ENCODE measurements at places on chromosomes 3 and 15.

DNA sequence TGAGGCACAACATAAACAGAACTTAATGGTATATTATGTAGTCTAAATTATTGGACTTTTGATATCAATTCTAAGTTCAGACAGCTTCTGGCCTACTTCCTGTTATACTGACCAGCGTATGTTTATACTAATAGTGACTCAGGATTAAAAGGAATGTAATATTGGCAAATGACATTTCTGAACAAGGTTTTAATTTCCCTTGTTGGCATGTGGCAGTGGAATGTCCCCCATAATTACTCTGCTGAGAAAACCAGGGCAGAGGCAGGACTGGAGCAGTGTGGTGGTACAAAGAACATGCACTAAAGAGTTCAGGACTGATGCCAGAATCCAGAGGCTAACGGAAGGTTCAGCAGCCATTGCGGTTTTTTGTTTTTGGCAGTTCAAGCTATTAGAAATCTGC, 184.0 kb downstream of the KCNAB1 start:
- DNase-seq, result peak; percentile 65

DNA sequence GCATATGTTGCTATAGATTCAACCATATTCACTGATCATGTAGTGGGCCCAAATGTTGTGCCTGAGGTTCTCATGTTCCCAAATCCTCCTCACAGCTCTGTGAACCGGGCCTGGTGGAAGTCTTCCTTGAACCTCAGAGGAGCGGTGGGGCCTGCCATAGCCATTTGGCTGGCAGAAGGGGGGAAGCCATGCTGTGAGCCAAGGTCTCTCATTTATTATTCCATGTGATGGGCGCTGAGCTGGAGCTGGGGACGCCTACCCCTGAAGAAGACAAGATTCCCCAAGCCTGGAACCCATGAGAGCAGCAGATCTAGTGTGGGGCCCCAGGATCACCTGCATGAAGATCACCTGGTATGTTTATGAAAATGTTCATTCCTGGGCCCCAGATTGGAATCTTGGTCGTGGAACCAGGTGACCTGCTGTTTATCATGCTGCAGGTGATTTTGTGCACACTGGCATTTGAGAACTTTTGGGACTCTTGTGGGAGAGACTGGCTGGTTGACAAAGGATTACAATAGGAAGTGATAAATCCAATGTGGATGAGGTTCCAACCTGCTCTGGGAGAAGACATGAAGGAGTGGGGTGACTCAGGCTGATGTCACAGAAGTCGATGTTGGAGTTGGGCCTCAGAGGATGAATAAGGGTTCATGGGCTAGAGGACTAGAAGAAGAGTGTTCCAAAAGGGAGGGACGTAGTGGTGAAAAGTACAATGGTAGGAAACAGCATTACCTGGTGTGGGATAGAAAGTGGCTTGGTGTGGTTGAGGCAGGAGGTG, 102.1 kb downstream of the ASB7 start:
- DNase-seq, result peak; percentile 95

DNA sequence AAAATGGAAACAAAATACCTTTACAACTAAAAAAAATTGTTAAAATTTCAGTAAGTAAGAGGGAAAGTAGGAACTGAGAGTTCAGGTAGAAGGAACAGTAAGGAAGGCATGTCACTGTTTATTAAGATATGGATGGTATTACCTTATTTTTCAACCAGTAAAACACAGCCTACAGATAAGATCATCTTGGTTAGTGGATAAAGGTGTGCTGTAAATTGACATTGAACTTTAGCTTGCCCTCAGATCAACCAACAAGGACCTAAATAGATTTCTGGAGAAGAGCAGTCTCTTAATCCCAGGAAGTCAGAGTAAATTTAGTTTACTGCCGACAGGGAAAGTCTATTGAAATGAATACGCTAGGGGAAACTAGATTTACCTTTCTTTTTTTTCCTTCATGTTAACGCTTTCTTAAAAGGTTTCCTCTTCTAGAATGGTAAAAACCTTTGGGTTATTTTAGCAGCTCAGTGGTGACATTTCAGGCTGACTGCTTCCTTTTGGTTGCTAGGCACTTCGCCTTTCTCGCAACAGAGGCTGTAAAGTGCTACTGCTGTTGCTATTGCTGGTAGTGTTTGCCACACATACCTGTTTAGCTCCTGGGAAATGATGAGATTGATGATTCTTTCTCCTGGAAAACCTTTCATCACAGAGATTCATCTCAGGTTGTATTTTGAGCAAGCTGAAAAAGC, 12.9 kb downstream of the DZIP3 start:
- DNase-seq, result no peak

- DNase-seq, result no peak
These were observed 22.0 kb upstream of the BCL2L10 start for GRCh38 chr15:52134502-52135144.

DNA sequence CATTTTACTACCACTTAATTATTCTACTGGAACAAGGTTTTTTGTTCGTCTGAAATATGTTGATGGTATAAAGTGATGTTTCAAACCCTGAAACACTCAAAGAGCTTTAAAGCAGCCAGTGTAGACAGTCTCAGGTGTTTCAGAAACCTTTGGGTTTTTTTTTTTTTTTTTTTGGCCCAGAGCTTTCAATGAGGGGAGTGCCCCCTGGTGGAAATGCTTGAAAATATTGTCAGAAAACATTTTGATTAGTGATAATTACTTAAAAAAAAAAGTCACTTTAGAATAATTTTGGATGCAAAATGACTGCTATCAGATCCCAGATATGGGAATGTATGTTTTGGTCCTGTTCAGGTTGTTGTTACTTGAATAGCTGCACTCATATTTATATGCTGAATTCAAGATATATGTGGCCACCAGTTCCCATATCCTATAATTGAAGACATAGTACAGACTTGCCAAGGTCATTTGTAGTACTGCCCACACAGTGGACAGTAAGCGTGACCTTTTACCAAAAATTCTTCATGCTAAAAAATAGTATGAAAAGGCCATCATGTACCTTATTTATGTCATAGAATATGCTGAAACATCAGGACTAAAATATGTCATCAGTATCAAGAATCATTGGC, 35.9 kb downstream of the SATB1 start:
- peak; percentile 24 for DNase-seq

DNA sequence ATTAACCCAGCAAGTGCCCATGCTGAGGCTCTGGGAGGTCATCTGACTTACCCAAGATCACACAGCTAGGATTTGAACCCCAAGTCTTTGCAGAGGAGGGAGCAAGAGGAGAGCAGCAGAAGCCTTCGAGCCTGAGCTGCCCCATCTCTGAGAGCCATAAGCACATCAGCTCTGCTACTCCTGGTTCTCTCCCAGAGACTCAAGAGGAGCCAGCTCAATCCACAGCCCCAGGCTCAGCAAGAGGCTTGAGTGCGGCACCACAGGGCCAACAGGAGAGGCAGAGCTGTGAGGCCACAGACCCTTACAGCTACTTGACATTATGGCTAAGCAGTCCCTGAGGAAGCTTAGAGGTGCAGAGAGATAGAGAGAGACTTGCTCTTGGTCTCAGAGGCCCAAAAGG, 15.9 kb upstream of the NTRK3 start:
- no peak for DNase-seq

DNA sequence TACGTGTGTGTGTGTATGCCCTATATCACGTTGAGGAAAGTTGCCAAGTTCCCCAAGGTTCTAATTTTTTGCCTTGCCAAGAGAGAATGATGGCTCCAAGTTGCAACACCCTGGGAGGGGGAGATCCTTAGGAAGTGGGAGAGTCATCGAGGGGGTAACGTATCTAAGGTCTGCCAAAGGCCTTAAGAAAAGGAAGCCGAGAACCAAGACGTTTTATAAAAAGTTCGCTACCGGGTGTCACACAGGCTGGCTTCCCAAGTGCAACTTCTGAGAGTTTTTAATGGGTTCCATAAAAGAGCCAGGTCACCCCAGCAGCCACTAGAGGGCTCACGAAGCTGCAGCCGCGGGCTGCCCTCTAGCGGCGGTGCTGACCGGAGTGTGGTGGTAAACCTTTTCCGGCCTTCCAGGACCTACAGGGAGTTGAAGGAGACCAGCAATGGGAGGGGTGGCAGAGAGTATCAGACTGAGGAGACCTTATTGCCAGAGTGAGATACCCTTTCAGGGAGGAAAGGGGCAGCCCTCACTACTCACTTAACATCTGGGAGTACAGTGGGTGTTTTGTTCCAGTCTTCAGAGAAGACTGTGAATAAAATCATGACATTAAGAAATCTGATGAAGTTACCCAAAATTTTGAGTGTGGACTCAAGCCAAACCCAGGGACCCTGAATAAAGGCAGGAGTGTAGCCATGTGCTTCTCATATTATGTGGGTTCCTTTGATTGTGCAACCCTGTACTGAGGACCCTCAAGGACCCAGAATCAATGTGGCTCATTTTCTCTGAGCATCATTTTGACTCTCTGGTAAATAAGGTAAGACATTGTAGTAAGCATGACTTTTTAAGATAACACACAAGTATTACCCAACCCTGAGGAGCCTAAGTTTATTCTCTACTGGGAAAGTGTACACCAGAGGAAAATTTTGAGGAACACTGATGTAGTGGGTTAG, 2.5 kb upstream of the RFX7 start:
- peak; percentile 88 for DNase-seq
